ENCODE measurements at places on chromosomes 2 and 18.

GRCh38 chr18:65704046-65704445 lies 46.8 kb upstream of the CDH7 start:
- no peak for DNase-seq

DNA sequence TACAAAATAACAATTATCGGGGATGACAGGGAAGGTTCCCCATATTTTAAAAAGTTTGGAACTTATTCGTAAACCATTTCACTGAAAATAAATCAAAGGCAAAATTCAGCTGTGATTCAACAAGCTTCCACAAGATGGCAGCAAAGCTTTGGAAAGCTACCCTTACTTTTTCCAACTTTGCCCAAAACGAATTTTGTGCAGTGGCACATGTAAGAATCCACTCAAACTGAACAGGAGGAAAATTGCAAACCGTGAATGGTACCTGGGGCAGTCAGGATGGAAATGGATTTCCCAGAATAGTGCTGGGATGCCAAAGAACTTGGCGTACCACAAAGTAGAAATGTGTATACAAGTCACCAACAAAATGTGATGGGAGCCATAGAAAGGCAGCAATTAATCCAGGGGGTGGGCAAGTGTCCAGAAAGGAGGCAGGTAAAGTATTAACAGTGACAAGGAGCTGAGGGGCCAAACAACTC lies 10.7 kb downstream of the RPL31 start:
- DNase-seq: peak; percentile 9

DNA sequence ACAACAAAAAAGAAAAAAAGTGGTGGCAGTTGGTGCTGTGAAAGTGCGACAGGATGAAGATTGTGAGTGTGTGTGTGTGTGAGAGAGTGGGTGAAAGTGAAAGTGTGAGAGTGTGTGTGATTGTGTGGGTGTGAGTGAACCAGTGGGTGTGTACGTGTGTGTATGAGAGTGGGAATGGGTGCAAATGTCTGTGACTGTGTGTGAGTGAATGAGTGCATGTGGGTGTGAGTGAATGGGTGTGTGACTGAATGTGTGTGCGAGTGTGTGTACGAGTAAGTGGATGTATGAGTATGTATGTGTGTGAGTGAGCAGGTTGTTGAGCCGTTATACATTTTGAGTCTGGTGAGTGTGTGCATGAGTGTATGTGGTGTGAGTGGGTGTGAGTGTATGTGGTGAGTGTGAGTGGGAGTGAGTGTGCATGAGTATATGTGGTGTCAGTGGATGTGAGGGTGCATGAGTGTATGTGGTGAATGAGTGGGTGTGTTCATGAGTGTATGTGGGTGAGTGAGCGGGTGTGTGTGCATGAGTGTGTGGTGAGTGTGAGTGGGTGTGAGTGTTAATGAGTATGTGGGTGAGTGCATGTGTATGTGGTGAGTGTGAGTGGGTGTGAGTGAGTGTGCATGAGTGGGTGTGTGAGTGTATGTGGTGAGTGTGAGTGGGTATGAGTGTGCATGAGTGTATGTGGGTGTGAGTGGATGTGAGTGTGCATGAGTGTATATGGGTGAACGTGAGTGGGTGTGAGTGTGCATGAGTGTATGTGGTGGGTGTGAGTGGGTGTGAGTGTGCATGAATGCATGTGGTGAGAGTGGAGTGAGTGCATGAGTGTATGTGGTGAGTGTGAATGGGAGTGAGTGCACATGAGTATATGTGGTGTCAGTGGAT lies 69.3 kb upstream of the HPCAL1 start:
- DNase-seq: no peak

DNA sequence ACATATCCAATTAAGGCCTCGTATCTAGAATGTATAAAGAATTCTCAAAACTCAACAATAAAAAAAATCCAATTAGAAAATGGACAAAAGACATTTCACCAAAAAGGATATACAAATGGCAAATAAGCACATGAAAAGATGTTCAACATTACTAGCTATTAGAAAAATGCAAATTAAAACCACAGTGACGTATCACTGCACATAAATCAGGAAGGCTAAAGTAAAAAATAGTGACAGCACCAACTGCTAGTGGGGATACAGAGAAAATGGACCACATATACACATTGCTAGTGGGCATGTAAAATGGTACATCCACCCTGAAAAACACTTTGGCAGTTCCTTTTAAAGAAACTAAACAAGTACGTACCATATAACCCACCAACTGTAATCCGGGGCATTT lies 59.7 kb downstream of the SMAD4 start:
- no peak for DNase-seq

DNA sequence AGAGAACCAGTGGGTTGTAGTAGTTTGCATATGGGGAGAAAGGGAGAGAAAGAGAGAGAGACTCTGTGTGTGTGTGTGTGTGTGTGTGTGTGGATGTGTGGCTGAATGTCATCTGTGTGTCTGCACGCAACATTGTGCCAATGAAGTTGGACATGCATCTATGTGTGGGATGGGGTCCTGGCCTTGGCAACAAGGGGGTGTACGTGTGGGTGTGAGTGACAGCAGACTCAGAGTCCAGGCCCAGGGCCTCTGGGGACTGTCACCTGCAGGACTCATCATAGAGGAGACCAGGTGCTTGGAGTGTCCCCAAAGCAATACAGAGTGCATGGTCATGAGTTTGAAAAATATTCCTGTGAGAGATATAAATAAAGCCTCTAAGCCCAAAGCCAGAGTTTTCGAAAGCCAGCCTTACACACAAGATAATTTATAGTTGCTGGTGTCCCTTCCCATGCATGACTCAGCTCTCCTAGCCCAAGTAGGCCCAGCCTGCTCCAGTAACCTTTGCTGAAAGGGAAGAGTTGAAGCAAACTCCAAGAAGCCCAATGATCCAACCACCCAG lies 59.9 kb downstream of the TNP1 start:
- DNase-seq: no peak

GRCh38 chr2:238235856-238236255 lies 4.0 kb downstream of the HES6 start:
- no peak for DNase-seq

- no peak for DNase-seq
These were observed 273.2 kb downstream of the ARHGAP15 start for GRCh38 chr2:143402451-143402850.

GRCh38 chr2:109405873-109406272 lies 207.9 kb downstream of the SEPTIN10 start:
- DNase-seq: no peak

- no peak for DNase-seq
These were observed 67.0 kb upstream of the RMP24 start for GRCh38 chr18:35905436-35905835.

GRCh38 chr2:143730953-143731260 lies 601.7 kb downstream of the ARHGAP15 start:
- no peak for DNase-seq

- DNase-seq: no peak
These were observed 43.0 kb upstream of the PID1 start for GRCh38 chr2:229314117-229314516.

DNA sequence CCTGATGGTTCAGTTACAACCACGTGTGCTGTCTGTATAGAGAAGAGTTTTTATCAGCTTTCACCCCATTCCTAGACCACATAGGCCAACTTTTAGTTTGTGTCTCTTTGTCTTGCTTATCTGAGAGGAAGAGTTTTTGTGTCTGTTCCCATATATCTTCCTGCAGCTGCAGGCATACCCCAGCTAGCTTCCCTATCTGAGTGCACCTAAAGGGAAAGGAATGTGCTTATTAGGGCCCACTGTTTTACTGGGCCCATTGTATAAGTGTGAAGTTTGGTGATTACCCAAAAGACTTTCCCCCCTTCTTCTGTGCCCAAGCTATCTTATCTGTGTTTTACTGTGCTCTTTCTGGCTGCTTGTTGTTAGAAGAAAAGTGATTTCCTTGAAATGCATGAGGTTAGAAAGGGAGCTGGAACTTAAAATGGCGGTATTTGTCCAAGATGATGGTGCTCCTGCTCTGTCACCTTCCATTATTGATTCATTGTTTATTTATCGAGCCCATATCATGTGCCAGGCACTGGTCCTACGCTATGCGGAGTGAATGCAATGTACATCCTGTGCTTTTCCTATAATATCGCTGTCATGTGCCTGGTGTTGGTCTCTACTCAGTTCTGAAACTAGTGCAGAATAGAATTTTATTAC lies 57.2 kb downstream of the NYAP2 start:
- DNase-seq: no peak

DNA sequence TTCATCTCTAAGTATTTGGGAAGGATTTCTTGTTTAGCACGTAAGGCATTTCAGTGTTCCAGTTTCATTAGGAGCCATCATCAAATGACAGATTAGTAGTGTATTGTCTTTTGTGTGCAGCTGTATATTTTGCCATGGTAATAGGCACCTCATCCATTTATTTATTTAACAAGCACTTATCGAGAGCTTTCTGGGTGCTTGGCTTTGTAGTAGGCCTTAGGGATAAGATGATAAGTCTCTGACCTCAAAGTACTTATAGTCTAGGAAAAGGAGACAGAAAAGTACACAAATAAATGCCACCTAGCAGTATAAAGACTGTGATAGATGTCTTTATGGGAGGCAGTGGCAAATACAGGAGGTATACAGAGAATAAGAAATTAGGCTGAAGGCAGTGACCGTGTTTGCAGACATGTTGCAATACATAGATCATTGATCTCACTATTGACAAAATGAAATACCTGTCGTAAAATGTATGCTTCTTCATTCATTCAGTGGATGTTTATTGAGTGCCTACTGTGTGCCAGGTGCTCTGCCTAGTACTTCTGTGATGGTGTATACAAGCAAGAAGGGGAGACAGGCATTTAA lies 265.9 kb downstream of the SETBP1 start:
- DNase-seq: peak; percentile 80

DNA sequence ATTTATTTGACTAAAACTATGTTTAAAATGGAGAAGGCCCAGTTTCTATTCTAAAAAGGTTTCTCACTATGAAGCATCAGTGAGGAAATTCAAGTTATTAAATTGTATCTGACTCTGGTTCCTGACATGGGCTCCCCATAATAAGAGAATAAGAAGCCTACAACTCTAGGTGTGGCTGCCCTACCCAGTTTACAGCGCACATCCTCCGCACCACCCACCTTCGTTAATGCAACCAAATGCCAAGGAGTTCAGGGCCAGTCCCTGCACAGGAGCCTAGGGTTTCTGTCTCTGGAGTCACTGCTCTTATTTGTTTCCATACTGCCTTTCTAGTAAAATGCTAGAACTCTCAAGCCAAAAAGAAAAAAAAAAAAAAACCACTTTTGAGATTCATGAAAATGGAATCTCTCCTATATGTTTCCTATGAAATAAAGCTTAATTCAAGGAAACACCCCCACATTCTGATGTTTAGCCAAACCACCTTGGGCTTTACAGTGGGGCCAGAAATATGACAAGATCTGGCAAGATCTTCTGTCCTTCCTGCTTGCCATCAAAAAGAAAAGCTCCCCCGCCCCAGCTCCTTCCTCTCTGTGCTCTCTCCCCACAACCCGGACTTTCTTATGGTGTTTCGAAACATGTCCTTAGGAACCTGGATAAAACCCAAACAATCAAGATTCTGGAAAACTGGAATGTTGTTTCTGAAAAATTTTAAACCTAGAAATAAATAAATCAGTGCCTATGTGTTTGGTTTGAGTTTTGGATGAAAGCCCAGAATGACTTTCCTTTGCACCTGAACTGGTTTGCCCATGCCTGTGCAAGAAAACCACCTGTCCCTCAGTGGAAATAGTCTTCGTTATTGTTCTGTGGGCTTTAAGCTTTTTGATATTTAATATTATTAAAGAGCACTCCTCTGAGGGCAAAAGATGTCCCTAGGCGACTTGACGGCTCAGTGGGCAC lies 136.7 kb downstream of the SP3 start:
- DNase-seq: no peak
